ENCODE measurements at places on chromosomes 1 and 21.

DNA sequence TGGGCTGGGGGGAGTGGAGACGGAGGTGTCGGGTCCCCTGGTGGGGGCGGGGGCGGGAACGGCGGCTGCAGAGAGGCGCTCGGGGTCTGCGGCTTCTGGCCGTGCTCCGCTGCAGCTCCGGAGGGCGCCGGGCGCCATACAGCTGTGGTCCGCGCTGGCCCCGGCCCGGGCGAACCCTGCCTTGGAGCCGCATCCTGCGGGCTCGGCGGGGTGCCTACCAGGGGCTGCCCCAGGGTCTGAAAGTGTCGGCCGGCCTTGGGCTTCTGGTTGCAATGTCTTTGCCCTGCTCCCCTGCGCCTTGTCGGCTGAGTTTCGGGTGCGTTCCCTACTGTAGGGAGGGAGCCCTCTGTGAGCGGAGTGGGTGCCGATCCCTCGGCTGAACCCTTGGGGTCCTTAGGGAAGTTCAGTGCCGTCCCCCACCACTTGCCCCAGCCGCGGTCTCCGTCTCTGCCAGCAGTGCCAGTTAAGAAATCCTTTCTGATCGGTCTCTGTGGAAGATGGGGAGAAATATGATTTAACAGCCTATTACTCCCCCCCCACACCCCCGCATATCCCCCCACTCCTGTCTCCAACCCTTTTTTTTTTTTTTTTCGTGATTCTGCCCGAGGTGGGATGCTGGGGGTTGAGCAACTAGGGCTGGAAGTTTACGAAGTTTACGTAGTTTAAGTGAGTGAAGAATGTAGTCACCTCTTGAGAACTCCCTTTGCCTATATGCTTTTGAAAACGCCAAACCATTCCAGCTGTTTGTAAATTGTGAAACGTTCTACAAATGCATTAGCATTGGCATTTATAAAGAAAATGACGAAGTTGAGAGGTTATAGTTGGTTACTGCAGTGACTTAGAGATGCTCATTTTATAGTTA lies 588 bp downstream of the NEXN start:
- peak; percentile 69 for DNase-seq

- no peak for DNase-seq
These were observed at the start of gene OR6K2 for GRCh38 chr1:158700552-158700951. OR6K2 (minus strand) TSS chr1:158700652; CDS start chr1:158700652, 0 bp downstream.

DNA sequence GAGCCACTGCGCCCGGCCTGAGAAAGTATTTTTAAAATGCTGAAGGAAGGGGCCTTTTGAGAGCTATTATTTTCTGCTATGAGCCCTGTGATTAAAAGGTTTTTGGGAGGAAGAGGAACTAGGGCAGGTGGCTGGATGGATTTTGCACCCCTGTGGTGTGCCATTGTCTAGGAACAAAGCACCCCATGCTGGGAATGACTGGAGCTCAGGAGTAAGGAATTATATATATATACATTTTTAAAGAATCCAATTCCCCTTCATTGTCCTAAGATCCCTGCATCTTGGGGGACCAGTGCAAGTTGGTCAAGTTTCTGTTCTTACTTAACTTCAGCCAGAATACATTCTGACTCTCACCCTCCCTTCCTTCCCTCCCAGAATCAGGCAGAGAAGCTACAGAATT lies 91.6 kb downstream of the ZNF648 start:
- no peak for DNase-seq

GRCh38 chr21:42509244-42509643 lies 4.4 kb upstream of the SLC37A1 start:
- no peak for DNase-seq

DNA sequence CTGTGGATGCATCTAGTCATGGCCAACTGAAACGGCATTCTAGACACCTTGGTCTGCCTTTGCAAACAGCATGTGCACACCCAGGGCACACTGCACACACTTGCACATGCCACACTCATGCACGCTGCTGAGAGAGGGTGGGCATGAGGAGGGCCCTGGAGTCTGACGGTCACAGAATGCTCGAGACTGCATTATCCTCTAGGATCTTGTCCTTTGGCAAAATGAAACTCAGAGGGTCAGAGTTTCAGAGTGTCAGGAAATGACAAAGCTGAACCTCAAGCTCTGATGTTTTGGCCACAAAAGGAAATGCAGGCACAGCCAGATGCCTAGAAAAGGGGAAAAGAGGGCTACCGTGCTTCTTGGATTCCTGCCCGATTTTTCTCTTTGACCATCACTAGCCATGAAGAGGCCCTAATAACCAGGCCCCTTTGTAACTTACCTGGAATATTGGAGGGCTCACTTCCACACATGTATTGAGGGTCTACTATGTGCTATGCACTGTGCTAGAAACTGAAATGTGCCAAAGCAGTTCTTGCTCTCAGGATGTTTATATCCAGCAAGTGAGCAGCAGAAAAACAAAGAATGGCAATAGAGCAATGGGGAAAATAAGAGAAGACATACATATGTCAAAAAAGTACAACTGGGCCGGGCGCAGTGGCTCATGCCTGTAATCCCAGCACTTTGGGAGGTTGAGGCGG lies 65.4 kb downstream of the TOMM20 start:
- DNase-seq, result peak; percentile 52

DNA sequence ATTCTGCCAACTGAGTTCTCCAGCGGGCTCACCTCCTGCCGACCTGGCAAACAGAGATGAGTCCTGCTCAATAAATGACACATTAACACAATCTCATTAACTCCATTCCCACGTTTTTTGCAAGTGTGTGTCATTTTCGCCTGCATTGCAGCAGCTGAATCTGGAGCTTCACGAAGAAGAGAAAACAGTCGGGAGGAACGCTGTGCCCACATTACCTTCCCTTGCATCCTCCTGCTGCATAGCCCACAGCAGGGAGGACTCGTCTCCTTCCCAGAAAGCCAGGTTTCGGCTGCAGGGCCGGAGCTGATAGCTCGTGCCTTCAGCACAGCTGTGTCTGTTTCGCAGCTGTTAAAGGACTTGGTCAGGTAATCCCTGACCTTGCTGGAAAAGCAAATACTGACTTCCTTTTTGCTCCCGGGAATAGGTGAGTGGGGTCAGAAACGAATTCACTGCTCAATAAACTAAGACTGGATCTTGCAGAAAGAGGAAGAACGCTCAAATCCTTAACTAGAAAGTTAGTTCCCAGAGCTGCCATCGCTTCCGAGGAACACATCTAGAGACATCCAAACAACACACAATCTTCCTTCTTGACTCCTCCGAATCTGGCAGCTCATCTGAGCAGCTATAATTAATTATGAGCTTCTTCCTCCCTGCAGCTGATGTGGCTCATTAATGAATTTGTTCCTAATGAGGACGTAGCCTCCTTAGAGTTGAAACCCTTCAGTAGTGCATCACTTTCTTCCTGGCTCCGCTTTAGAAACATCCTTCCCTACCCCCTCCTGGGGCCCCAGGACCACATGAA lies 33.0 kb downstream of the KANK4 start:
- no peak for DNase-seq

Data from activated CD8-positive, alpha-beta memory T cell treated with anti-CD3 and anti-CD28 coated beads, Interleukin-2, amount 50 U/mL, for 48 hours (primary cell).